MCF 10A (cell line): ENCODE measurements at places on chromosomes 3 and 15.

GRCh38 chr3:100864471-100865250, 128.6 kb downstream of the ABI3BP start:
- DNase-seq, result no peak

DNA sequence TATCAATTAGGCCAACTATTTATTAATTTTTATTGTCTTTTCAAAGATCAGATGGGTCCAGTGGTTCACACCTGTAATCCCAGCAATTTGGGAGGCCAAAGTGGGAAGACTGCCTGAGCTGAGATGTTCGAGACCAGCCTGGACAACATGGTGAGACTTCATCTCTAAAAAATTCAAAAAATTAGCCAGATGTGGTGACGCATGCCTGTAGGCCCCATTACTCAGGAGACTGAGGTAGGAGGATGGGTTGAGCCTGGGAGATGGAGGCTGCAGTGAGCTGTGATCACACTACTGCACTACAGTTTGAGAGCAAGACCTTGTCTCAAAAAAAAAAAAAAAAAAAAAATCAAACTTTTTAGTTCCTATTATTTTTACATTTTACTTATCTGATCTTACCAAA, 8.2 kb downstream of the AP3S2 start:
- DNase-seq, result no peak

DNA sequence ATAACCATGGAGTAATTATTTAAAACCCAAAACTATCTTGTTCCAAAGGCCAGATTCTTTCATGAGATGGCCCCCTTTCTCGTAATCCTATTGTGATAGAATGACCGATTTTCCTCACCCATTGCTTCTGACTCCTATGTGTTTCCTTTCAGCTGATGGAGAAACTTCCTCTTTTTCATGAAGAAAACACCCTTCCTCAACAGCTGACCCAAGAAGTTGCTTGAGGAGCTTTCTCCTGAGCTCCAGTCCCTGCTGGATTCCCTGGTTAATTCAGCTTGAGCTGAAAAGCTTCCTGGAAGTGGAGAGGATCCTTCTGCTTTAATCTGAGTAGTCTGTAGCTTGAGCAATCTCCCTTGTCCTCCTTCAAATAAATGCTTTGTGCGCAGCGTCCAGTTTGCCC, 75.0 kb downstream of the BFSP2 start:
- no peak for DNase-seq

GRCh38 chr3:105759442-105760078, 109.3 kb downstream of the CBLB start:
- DNase-seq, result no peak

GRCh38 chr15:62998262-62998890, 44.2 kb upstream of the TPM1 start:
- DNase-seq, result no peak

GRCh38 chr3:159785273-159785708, 203.3 kb upstream of the IL12A start:
- peak; percentile 64 for DNase-seq

GRCh38 chr3:132721479-132722164, 587 bp downstream of the NPHP3 start:
- DNase-seq, result peak; percentile 58

- DNase-seq, result peak; percentile 84
These were observed 8.1 kb downstream of the FAM131A start for GRCh38 chr3:184345317-184346144.

- DNase-seq, result no peak
These were observed 113.8 kb downstream of the C3orf38 start for GRCh38 chr3:88263417-88264100.

DNA sequence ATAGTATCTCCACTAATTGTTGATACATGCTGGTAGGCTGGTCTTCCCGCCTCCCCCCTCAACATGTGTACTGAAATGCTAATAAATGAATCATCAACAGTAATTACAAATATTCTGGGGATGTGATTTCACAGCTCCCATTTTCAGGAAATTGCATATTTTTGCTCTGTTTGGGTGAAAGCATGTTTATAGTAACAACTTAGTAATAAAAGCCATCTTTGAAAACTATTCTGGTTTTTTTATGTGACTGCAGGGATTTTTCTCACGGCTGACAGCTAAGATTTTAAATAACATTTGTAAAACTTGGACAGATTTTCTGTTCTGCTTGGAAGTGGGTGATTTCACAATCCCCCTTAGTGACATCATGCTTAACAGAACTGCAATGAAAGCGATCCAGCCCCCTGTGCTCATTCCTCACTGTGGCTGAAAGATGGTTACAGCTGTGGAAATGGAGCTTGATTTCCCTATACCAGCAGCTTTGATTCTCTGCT, 25.6 kb upstream of the FAM174B start:
- DNase-seq, result peak; percentile 46

GRCh38 chr15:66846031-66846430, 144.0 kb downstream of the SMAD6 start:
- DNase-seq, result no peak

DNA sequence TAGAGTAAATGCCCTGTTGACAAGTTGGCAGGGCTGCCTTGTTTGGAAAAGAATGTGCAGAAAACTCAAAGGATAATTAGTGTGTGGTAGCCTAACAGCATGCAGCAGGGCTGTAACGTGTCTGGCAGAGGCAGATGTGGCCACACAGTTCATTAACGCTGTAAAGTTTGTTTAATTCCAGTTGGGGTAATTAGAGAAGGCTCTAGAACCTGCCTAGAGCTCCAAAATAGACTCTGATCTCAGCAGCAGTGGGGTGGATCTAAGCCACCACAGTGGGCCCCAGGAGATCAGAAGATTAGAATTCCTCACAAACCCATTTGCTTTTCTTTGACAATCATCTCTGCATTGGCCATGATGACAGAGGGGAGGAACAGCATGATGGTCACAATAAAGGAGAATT, 65.1 kb upstream of the LEKR1 start:
- no peak for DNase-seq

DNA sequence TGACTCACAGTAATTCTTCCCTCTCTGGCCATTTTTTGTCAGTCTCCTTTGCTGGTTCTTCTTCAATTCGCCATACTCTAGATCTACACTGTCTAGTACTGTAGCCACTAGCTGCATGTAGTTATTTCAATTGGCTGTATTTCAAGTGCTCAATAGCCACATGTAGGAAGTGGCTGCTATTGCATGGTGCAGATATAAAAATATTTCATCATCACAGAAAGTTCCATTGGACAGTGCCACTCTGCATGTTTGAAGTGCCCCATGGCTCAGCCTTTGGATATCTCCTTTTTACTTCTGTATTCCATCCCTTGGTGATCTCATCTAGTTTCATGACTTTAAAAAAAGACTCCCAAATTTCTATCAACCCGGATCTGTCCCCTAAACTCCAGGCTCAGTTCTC, 22.1 kb downstream of the PPP2R3A start:
- peak; percentile 24 for DNase-seq

GRCh38 chr3:49157289-49157688, 8.8 kb downstream of the CCDC71 start:
- DNase-seq, result no peak

DNA sequence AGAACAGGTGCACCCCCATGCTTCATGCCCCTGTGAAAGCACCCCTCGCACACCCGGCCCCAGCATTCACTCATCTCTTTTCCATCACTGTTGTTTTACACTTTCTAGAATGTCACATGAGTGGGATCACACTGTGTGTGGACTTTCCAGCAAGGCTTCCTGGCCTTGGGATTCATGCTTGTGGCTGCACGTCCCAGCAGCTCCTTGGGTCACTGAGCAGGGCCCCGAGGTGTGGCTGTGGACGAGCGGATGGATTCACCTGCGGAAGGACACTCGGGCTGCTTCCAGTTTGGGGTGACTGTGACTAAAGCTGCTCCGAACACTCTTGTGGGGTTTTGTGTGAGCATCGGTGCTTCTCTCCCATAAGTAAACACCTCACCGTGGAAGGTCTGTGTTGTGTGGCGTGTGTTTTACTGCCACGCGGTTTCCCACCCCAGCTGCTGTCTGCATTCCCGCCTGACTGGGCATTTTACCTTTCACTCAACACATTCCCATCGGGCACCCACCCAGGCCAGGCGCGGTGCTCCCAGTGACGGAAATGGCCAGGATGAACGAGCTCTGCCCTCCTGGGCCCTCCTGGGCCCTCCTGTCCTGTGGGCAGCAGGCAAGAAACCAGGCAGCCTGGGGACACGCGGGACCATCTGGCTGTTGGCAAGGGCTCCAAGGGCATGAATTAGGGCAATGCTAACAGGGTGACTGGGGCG, 41.4 kb downstream of the DNAJB8 start:
- no peak for DNase-seq

DNA sequence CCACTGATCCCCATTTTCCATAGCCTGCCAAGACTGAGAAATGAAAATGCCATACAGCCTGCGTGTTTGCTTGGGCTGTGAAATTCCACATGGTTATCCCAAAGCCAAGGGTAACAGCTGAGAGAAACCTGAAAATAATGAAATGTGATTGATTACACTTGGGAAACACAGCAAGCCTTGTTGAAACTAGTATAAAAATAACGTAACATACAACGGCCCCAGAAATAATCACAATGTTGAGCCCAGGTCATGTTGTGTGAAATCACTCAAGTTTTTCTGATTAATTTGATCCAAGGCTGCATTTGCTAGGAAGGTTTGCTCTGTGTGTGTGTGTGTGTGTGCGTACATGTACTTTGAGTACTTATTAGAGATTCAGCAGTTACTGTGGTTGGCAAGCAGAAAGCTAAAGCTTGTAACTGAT, 269.0 kb downstream of the OXSM start:
- DNase-seq, result no peak

- DNase-seq, result no peak
These were observed 129.7 kb upstream of the THBS1 start for GRCh38 chr15:39451121-39451688.

DNA sequence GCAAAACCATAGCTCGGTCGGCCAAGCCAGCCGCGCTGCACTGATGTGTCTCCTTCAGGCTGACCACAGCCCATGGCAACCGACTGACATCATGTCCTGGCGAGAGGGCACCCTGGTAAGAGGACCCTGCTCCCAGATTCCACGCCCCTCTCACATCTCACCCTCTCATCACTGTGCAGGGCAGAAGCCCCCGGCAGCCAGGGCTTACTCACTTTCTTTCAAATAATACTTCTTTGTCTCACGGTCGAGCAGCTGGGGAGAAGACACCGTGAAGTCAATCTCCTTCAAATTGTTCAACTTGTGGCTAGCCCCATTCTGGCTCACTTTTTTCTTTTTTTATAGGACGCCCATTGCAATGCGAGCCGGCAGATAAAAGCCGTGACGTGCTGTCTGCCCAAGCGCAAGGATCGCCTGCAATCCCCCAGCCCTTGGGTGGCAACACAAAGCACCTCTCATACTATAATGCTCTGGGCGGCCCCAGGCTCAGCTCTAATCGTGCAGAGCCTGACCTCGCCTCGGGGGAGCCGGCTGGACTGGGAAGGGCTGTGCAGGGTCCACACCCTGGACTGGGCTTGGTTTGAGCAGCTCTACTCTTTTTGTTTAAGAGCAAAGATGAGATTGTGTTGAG, 33.6 kb downstream of the VGLL4 start:
- no peak for DNase-seq

DNA sequence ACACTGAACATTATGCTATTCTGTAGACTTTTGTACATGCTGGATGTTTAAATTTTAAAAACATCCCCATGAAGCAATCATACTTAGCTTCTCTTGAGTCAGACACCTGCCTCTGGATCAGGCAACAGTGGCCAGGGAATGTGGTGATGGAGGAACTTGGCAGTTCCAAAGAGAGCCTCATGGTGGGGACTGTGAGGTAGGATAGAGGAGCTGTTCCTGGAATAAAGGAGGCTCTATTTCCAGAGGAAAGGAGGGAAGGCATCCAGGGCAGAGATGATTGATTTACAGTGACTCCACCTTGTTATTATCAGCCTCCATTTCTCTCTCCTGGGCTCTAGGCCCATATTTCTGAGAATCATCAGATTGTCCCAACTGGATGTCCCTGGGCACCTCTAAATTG, 35.0 kb upstream of the ABHD17C start:
- DNase-seq, result peak; percentile 63

- DNase-seq, result peak; percentile 27
These were observed 156.4 kb upstream of the FRMD4B start for GRCh38 chr3:69542089-69542804.

DNA sequence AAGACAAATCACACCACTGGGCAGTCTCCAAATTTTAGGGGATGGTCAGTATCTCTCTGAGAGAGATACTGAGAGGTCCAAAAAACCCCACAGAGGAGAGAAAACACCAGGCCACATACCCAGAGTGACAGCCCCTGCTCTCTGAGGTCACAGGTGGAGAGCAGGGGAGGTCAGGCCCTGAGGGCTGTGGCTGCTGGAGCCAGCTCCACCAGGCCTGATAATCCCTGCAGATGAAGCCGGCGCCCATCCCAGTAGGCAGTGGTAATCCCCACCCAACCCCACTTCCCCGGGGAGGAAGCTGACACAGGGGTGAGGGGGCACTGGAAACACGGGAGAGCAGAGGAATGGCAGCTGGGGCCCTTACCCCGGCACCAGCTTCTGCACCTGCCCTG, 31.2 kb upstream of the SRP14 start:
- no peak for DNase-seq

DNA sequence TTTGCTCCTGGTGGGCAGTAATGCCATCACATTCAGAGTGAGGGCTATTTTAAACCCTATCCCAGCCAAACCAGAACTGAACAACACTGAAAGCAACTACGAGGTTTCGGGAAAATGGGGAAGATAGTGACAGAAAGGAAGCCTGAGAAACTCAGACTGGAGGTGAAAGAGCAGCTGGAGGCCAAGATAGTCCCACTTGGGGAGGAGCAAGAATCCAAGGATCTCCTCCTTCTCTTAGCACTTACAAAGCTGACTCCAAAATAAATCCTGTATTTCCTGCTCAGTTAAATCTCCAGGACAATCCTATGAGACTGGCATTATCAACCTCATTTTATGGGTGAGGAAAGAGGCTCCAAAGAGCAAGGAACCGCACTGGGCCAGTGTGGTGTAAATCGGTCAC, 14.1 kb upstream of the SETMAR start:
- no peak for DNase-seq

DNA sequence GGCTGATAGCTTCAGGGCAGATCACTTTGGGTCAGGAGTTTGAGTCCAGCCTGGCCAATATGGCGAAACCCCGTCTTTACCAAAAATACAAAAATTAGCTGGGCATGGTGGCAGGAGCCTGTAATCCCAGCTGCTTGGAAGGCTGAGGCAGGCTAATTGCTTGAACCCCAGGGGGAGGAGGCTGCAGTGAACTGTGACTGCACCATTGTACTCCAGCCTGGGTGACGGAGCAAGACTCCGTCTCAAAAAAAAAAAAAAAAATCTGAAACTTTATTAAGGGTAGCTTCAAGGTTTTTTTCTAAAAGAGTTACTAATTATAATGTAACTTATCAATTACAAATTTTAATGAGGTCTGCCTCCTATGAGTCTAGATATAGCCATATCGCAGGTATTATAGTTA, 5.1 kb downstream of the NECTIN3 start:
- DNase-seq, result no peak

- DNase-seq, result peak; percentile 71
These were observed 161.6 kb upstream of the FRMD4B start for GRCh38 chr3:69547461-69547880.

DNA sequence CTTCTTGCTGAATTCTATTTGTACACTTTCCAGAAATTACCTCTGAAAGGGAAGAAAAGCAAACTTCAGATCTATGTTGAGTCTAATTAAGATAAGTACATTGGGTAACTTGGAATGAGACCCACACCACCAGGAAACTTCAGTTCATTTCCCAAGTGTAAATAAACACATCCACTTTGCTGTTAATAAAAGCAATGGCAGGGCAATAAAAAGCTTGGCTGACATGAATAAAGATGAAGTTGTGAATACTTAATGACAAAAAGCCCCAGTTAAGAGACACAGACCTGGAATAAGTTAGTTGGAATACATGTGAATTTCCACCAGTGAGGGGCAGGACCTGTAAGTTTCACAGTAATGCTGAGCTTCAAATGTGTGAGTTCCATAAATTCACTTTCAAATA, 83.3 kb downstream of the MEX3B start:
- no peak for DNase-seq
